EH (cell line): ENCODE measurements at places on chromosomes 4 and X.

GRCh38 chrX:151402719-151403390 lies 5.8 kb downstream of the VMA21 start:
- DNase-seq, result no peak

DNA sequence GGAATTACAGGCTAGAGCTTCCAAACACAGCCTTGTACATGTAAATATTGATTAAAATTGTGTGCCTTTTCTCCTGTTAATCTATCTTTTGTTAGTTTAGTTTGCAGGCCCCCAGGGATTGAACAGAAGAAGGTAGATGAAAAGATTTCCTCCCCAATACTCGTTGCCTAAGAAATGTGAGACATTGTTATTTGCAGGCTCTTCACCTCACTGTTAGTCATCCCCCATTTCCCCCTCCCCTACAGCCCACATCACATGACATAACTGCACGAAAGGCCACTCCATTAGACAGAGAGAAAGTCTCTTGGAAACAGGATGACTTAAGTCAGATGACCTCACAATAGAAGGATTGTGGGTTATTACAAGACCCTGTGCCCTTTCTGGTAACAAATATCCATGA lies 13.3 kb upstream of the MID1 start:
- DNase-seq, result peak; percentile 82

GRCh38 chr4:18850867-18851266 lies 829.3 kb upstream of the LCORL start:
- peak; percentile 58 for DNase-seq

DNA sequence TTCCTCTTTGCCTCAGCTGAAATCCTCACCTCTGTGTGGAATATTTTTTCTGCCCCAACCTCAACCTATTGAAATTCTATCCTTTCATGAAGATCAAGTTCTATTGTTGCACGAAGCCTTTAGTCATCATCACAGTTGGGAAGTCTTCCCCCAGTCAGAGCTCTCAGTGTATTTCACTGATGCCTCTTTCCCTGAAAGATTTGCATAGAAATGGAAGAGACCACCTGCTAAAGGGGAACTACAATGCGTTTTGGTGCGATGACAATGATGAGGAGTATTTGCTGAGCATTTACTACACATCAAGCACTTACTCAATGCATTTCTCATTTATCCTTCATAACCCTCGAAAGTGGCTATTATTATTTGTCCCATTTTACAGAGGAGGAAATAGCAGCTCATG lies 151.2 kb upstream of the KLF3 start:
- DNase-seq, result no peak

DNA sequence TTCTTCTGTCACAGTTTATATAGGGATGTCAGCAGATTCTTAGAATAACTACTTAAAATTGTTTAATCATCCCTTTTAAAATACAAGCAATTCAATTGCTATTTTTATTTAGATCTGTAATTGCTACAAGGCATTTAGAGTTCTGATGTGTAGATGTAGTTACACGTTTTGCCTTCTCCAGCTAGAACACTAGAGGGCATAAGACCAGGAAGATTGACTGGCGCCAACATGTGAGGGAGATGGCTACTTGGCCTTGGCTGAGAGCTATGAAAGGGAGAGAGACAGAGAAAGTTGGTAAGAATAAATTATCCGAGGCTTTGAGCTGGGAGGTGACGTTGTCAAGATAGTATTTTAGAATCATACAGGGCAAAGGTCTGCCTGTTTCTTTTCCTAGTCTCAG lies 563.7 kb upstream of the PRKX start:
- no peak for DNase-seq

GRCh38 chrX:152725409-152725808 lies 8.1 kb downstream of the CSAG1 start:
- DNase-seq, result no peak

GRCh38 chr4:128600996-128601871 lies 208.3 kb upstream of the JADE1 start:
- peak; percentile 93 for DNase-seq
